ENCODE measurements at places on chromosomes 12 and 14.

- no peak for DNase-seq
Measured at GRCh38 chr14:95274874-95275273, 44.8 kb downstream of the CLMN start.

- DNase-seq, result no peak
Measured at GRCh38 chr14:29868000-29868399, 59.6 kb downstream of the PRKD1 start.

- no peak for DNase-seq
Measured at GRCh38 chr14:61889914-61890351, 127.7 kb downstream of the SNAPC1 start.

DNA sequence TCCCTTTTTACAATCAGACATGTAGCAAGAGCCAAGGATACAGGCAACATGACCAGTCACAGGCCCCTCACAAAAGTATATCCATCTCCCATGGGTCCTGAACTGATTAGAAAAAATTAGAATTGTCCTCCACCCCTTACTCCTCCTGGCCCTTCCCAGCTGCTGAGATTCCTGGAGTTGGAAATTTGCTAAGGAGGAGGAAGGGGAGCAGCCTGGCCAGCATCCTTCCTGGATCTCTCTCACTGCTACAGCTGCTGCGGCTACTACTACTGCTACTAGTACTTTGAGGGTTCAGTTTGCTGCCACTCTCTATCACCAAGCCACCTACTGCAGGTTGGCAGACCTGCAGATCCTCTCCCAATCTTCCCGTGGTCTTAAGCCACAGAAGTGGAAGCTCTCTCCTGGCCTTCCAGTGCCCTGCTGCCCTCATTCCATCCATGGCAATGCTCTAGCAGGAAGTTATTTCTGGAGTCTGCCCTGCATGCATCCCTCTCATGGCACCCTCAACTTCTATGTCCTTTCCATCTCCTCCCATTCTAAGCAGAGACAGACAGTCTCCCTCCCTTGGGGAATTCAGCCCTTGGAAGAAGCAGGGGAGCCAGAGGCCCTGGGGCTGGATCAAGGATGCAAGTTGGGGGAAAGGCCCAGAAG lies 1.0 kb downstream of the ITGA7 start:
- DNase-seq, result no peak

DNA sequence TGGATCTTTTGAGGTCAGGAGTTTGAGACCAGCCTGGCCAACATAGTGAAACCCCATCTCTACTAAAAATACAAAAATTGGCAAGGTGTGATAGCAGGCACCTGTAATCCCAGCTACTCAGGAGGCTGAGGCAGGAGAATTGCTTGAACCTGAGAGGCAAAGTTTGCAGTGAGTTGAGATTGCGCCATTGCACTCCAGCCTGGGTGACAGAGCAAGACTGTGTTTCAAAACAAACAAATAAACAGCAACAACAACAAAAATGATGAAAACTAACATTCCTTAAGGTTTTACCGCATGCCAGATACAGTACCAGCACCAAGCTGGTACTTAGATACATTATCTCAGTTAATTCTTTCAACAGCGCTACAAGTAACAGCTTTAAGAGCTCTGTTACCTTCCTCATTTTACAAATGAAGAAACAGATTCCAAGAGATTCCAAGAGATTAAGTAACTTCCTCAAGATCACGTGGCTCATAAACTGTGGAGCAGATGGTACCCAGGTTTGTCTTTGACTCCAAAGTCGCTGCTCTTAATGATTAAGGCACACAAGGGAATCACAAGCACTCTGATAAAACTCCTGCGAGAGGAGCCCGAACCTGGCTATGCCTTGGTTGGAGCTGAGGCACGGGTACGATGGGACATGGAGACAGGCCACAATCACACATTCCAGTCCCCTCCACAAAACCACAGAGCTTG lies 17.7 kb upstream of the PLEK2 start:
- no peak for DNase-seq

DNA sequence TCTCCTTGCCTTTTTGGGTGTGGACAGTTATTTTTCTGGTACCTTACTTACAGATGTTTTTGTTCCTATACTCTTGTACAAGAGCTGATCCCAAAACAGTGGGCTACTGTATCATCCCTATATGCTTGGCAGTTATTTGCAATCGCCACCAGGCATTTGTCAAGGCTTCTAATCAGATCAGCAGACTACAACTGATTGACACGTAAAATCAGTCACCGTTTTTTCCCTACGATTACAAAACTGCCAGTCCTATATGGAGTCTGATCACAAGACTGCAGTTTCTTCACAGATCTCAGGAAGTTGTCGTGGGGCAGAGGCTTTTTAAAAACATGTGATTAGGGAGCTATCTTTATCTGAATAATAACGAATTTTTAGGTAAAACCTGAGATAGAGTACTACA lies 1.3 kb downstream of the LYSET start:
- DNase-seq, result no peak

Measured in cerebellar cortex (tissue), 1 donor.